ENCODE measurements at places on chromosomes 5 and 9.

DNA sequence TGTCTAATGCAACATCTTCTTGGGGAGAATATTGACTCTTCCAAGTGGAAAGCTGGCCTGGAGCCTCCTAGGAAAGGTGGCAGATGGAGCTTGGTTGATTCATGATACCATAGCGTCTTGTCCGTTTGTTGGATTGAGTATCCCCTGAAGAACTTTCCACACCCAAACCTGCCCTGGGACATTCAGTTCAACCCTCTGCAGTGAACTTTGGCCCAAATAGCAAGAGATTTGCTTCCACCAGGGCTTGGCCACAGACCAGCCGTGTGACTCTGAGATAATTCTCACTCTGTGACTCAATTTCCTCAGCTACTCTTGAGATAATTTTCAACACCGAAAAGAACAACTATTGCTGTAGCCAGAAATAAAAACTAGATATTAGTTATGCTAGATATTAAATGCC, 108.0 kb upstream of the RAD23B start:
- DNase-seq, result no peak

DNA sequence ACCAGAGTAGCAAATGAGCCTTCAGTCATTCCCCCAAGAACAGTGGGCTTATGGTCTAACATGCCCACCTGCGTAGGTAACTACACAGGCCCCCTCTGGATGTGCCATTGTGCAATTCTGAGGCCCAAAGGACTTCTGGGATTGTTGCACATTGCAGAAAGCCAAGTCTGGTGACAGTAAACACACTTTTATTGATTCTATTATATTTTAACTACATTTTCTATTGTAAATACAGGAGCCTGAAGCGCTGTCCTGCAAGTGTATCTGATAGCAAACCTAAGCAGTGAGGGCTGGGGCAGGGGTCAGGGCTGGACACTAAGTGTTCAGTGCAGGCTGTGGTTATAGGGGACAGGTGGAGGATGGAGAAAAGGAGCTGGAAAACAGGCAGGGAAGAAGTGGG, 57.5 kb downstream of the TEX10 start:
- DNase-seq, result no peak

- DNase-seq, result no peak
These were observed 15.8 kb downstream of the ADAMTS13 start for GRCh38 chr9:133437753-133438531.

DNA sequence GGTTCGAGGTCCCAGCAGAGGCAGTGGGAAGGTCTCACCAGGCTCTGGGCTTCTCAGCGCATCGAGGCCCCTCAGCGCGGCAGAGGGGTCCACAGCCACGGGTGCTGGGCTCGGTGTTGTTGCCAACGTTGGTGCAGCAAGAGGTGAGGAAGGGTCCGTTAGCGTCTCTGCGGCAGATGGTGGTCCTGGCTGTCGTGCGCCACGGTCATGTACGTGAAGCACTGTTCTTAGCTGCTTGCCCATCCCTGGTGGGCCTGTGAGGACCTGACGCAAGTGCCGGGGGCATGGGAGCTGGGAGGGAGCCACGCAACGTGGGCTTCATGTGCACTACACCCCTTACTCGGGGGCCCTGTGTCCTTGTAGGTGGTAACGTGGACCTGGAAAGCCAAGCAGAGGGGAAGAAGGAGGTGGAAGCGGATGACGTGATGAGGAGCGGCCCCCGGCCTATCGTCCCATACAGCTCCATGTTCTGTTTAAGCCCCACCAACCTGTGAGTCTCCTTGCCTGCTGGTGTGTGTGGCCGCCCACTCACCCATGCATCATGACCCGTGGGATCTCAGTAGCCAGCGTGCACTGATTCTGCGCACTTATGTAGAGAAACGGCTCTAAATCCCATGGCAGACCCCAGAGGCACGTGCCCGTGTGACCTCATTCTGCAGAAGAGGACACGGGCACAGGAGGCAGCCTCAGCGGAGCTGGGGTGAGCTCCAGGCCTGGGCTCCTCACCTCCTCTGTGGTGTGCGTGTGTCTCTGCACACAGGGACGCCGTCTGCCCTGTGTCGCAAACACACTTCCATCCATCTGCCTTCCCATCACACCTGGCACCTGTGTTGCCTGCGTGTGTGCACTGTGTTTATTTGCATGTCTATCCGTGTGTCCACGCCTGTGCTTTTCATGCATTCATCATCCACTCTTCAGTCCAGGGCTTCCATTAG, 166.1 kb downstream of the CACNA1B start:
- DNase-seq, result no peak

- peak; percentile 32 for DNase-seq
These were observed 17.6 kb downstream of the TRMO start for GRCh38 chr9:97904725-97905124.

- no peak for DNase-seq
These were observed 43.4 kb downstream of the DPYSL3 start for GRCh38 chr5:147466360-147466980.

- no peak for DNase-seq
These were observed 870.0 kb upstream of the CDH9 start for GRCh38 chr5:27908341-27908740.

DNA sequence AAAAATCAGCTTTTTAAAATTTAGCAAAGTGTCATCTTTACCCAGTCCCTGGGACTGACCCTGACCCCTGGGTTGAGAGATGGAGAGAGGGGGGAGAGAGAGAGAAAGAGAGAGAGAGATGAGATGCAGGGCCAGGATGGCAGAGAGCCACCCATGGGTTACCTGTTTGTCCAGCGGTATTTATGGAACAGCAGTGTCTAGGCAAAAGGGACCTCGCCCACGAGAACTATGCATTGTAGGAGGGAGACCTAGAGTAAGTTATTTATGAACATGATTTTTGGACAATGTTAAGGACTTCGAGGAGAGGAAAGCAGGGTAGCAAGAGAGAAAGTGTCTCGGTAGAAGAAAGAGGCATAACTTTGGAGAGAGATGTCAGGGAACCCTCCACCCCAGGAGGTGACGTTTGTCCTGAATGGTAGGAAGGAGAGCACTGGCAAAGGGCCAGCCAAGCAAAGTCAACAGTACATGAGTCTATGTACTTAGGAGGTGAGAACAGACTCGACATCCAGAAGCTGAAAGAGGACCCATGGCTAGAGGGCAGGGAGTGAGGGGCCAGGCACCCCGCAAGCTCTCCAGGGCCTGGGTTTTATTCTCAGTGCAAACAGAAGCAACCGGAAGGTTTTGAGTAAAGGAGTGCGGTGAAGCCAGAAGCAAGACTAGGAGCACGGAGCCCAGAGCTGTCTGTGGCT, 30.5 kb upstream of the MSX2 start:
- DNase-seq, result no peak

DNA sequence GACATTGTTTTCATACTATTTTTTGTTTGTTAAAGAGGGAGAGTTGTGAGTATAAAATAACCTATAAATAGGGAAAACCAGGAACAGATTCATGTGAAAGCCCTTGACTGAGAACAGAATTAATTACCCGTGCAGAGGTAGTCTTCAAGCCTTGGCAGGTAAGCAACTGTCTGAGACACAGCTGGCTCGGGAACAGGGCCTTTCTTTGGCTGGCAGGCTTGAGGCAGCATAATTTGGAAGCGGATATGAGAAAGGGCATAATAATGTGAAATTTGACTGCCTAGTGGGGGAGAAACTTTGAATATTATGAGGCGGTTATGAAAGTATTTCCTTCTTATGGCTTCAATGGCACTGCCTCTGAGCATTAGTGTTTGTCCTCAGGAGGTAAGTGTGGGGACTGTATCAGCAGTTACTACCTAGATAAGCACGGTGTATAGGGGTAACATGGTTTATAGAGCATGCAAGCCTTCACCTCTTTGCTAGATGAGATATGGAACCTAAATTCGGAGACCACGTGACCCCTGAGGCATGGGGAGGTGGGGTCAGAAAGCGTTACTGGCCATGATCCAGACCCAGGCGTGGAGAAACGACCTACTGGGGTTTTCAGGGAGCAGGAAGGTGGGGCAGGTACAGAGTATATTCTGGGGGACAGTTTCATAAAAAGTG, 210.2 kb upstream of the GAS1 start:
- DNase-seq, result no peak

DNA sequence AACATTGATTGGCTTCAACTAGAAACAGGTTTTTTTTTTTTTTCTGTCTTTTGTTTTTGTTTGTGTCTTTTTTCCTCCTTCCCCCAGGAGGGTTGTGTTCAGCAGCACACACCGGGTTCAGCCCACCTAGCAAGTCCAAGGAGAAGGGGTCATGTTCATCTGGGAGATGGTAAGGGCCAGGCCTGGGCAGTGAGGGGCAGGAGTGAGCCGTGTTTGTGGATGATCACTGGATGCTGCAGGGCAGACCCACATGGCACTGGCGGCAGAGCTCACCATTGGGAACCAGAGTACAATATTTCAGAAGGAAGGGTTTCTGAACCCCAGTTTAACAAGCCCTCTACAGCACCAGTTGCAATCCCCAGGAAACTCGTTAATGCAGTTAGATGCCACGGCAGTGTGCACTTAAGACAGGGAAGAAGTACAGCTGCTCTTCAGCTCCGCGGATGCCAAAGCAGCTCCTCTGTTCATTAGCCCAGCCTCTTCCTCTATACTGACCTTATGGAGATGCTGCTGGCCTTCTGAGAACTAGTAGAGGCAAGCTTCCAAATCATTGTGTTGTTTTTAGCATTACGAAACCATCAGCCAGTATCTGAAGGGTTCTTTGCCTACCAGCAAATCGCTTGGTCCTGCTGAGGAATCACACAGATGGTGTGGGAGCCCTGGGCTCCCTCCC, 508.2 kb upstream of the WWC1 start:
- no peak for DNase-seq

- DNase-seq, result no peak
These were observed 22.5 kb downstream of the CDC42SE2 start for GRCh38 chr5:131286400-131286715.

DNA sequence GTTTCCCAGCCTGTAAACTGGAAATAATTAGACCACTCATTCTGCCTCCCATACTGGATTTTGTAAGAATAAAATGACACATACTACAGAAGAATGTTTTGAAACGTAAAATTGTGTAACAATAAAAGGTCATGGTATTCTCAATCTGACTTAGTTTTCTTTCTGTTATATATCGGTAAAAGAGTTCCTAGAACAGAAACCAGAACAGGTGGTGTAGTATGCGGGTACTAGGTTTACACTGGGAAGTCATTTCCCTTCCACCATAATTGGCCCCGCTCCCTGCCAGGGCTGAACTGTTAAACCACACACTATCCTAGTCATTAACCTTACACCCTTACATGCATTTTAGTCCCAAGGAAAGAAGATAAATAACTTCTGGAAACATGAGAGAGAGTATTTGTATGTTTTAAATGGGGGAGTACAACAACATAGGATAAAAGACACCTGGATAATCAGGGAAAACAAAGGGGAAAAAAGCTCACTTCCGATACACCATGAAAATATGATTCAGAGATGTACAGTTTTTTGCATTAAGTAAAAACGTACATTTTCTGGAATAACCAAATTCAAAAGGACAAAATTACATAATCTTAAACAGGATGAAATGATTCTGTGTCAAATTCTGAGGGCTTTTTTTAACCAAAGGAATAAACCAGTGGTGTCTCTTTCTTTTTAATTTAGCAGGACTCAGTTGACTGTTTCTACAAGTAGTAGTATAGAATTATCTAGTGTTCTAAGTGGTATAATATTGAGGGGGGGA, 199.7 kb downstream of the GLIS3 start:
- no peak for DNase-seq

DNA sequence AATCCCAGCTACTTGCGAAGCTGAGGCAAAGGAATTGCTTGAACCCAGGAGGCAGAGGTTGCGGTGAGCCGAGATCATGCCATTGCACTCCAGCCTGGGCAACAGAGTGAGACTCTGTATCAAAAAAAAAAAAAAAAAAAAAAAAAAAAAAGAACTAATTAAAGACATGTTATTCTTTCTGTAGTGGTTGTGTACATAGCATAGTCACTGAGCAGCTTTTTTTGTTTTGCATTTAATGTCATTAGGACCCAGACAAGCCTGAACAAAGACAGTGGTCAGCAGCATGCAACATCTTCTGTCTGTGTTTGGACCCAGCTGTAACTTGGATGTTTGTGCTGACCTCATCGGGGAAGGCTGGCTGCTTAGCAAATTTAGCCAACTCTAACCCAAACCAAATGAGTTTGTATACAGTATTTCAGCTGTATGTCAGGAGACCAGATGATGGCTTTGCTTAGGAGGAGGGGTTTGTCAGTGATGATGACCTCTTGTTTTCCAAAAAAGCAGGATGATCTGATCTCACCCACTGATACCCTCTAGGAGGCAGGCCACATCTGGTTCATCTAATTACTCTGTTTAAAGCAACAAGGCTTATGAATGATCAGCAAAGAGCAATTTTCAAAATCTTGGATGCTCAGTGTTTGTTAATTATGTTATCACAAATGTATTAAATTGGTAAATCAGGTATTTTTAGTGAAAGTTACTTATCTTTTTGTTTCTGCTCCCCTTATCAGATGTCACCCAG, 39.5 kb downstream of the SNCAIP start:
- DNase-seq, result no peak

GRCh38 chr5:55226027-55226933, 835 bp downstream of the MCIDAS start:
- peak; percentile 73 for DNase-seq

GRCh38 chr5:56530626-56531138, 284.7 kb upstream of the MAP3K1 start:
- no peak for DNase-seq

- DNase-seq, result no peak
These were observed 11.3 kb upstream of the SLC34A1 start for GRCh38 chr5:177372910-177373309.

GRCh38 chr5:172770374-172770674, 671 bp downstream of the DUSP1 start:
- DNase-seq, result no peak

GRCh38 chr5:130251931-130252330, 347.7 kb downstream of the CHSY3 start:
- no peak for DNase-seq

GRCh38 chr9:20408513-20408912, 213.8 kb downstream of the MLLT3 start:
- no peak for DNase-seq

GRCh38 chr9:80883426-80883825, 805.9 kb downstream of the TLE1 start:
- DNase-seq, result no peak

DNA sequence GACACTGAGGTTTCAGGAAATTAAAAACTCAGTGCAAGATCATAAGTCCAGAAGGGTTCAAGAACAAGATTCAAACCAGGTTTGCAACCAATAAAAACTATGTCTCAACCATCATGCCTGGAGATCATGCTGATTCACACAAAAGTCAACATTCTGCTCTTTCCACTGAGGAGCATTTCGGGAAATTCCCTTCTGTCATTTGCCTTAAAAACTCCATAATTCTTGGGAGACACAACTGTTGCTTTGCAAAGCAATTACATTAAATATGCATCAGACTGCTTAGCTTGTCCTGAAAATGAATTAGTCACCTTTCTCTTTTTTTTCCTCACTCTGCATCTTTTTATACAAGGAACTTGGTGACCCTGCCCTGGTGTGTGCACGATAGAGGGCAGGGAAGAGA, 275.9 kb upstream of the ZNF462 start:
- no peak for DNase-seq

Measured in activated T-cell treated with anti-CD3 and anti-CD28 coated beads for 48 hours (primary cell).